ENCODE measurements at places on chromosomes 1 and 21.
A peak's percentile ranks its signal among the peaks of the same experiment; 100 is the strongest.

DNA sequence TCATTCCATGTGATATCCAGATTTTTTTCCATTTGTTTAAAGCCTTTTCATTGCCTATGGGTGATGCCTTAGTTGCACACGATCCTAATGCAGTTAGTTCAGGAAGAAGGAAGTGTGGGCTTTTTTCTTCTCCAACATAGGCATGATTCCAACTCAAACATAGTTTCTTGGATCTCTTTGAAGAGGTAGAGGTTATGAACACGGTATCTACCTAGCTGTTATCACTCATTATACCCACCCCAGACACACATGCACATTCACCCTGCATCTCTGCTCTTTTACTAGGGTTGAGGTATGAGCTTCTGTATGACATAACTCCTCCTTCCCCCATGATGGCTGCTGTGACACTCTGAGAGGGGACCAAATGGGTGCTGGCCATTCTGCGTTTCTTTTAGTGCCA lies 122.1 kb upstream of the ZNF648 start:
- no peak for DNase-seq

- DNase-seq, result no peak
Observed at GRCh38 chr1:60345621-60346020, 272.1 kb upstream of the C1orf87 start.

DNA sequence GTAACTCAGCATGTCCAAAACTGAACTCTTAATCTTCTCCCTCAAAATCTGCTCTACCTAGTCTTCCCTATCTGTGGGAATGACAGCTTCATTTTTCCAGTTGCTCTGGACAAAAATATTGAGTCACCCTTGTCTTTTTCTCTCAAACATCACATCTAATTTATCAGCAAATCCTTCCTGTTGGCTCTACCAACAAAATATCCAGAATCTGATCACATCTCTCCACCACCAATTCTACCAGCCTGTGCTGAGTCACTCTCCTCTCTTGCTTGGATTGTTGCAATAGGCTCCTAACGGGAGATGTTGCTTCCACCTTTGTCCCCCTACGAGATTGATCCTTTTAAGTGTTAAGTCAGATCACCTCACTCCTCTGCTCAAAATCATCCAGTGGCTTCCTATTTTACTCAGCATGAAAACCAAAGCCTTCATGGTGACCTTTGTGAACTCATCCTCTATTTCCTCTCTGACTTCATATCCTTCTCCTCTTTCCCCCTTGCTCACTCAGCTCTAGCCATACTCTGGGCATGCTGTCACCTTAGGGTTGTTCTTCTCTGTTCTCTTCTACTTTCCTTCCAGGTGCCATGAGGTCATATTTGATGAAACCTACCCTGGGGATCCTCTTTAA lies 21.5 kb upstream of the SMYD2 start:
- DNase-seq, result no peak

DNA sequence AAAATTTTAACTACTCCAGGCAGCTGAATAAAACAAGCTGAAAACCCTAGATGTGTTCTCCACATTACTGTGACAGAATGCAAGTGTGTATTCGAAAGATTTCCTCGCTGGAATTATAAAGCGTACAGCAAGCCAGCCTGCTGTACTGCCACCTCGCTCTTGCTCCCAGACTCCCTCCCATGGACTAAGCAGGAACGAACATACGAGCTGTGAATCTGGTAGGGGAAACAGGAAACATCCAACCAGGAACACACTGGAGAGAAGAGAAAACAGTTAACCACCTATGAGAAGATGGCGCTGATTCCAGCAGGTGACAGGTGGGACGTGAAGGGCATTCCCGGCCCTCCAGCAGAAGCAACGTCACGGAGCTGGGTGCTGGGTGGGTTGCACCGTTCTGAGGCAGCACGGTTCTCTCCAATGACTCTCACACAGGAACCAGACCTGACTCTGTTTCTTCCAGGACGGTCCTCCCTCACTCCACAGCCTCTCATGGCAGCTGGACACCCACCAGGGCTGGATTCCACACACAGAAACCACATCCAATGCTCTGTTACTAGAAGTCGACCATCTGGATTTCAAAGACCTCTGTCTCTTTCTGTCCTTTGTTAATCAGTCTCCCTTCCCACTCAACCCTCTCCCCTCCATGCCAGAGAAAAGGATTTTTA lies 219.2 kb downstream of the RERE start:
- DNase-seq, result no peak

DNA sequence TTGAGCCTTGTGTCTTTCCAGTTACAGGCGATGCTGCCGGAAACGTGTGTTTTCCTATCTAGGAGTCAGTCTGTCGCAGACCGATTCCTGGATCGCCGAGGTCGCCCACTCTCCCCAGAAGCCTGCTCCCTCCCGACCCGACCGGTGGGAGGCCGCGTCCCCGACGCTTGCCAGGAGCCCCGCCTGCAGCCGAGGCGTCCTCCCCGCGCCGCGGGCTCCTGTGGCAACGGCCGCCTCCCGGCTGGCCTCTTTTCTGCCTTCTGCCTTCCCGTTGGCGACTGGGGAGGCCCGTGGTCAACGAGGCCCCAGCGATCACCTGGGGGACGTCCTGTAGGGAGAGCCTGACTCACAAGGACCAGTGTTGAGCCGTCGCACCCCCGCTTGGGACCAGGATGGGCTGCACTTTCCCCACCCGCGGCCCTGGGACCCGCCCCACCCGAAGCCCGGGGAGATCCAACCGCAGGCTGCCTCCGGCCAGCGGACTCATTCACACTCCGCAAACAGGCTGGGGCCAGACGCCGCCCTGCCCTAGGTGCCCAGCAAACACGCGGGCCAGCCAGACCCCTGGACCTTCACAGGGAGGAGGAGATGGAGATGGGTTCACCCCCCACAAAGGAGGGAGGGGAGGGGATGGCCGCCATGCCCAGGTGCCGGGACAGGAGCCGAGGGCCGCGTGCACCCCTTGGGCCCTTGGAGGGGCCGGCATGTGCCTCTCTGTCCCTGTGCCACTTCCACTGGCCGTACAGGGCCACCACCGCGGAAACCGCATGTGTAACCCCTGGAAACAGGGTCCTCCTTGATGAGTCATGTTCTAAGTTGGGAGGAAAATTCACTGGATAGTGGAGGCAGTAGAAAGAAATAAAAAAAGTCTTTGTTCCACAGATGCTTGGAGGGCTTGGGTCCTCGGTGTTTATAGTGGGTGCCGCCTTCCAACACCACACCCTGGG lies 7.2 kb upstream of the COL6A1 start:
- DNase-seq, result no peak

GRCh38 chr21:39531840-39532239 lies 80.1 kb downstream of the SH3BGR start:
- DNase-seq, result no peak

DNA sequence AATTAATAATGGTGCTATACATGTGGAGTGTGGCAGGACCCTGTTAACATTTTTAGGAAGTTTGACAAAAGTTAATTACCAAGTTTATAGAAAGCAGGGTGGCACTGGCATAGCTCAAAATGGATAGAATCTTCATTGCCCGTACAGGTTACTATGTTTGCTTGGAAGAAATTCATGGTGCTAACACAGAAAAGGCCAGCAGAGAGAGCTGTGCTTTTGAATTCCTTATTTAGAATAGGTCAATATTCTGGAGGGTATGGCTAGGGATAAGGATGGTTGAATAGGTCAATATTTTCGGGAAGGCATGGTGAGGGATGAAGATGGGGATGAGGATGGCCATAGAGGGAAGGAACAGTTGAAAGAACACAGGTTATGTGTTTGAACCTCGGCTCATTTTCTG lies 345.1 kb downstream of the LMO4 start:
- no peak for DNase-seq

- DNase-seq, result no peak
Observed at GRCh38 chr1:116710420-116711262, 43.1 kb upstream of the IGSF3 start.

- DNase-seq, result peak; percentile 23
Observed at GRCh38 chr1:208557046-208557722, 313.0 kb upstream of the PLXNA2 start.

DNA sequence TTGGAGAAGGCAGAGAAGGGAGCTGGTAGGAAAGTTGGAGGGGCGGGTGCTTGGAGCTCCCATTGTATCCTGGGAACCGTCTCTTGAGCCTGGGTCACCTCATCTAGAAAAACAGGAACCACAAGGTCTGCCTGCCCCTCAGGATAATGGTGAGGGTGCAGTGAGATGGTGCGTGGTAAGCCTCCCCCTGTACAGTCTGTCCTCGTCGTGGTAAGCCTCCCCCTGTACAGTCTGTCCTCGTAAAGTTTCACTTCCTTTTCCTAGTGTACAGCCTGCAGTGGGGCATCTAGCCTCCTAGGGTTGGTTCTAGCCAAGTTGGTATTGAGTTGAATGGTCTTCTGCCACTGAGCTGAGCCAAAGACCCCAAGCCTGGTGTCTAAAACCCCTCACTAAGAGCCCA lies 66.5 kb upstream of the IGSF21 start:
- DNase-seq, result no peak

- DNase-seq, result no peak
Observed at GRCh38 chr1:30437059-30437576, 286.3 kb downstream of the MATN1 start.

- DNase-seq, result no peak
Observed at GRCh38 chr1:181872562-181872961, 188.9 kb downstream of the ZNF648 start.

DNA sequence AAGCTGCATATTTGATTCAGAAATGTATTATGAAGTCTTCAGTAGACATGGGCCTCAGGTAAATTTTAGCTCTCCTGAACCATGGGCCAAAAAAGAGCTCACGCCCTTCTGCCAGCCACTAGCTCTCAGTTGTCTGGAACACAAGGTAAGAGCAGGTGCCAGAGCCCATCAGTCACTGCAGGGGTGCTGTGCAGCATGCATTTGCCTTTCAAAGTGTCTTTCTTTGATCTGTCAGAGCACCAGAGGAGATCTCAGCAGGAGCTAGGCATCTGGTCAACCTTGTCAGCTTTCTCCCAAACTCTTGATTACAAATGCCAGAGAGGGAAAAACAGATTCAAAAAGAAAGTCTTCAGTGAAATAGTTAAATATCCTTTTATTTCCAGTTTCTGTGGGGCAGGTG lies 332.3 kb downstream of the COL11A1 start:
- no peak for DNase-seq

GRCh38 chr1:46302641-46303037 lies 777 bp downstream of the LRRC41 start:
- no peak for DNase-seq

GRCh38 chr1:39380036-39380435 lies 111.4 kb upstream of the BMP8A start:
- DNase-seq, result no peak

DNA sequence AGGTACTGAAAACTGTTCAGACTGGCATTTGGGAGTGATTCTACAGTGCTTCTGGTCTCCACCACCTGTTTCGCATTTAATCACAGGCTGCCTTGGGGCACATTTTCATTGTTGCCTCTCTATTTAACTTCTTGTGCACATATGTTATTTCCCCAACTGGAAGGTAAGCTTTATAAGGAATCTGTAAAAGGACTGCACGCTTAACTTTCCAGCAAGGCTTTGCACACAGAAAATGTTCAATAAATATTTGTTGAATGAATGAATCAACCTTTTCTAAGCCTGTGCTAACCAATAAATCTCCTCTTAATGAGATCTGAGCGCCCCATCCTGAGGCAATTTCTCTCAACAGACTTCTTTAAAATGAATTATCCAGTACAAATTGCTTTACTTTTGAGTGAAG lies 84.3 kb upstream of the ARHGAP29 start:
- peak; percentile 32 for DNase-seq

DNA sequence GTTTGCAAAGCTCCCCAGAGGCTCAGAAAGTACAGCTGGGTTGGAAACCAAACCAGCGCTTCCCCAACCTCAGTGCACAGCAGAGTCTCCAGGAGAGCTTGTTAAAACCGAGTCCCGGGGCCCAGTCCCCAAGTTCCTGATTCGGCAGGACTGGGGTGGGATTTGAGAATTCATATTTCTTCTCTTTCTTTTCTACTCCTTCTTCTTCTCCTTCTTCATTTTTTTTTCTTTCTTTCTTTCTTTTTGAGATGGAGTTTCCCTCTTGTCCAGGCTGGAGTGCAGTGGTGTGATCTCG lies 136.8 kb downstream of the PGBD5 start:
- DNase-seq, result no peak

DNA sequence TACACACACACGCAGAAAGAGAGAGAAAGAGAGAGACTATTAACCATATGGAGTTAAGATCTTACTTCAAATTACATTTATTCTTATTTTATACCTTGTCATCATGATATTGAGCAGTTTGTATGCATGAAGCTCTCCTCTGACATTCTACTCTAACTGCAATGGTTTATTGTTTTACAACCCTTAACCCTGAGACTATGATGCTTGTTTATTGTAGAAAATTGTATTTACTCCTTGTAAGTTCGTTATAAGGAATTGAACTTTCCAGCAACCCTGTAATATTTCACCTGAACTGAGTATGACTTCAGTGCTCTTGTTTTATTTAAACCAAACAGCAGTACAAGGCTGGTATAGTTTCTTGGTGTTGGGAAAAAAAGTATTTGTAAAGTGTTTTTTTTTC lies 18.6 kb upstream of the PTPRF start:
- no peak for DNase-seq

DNA sequence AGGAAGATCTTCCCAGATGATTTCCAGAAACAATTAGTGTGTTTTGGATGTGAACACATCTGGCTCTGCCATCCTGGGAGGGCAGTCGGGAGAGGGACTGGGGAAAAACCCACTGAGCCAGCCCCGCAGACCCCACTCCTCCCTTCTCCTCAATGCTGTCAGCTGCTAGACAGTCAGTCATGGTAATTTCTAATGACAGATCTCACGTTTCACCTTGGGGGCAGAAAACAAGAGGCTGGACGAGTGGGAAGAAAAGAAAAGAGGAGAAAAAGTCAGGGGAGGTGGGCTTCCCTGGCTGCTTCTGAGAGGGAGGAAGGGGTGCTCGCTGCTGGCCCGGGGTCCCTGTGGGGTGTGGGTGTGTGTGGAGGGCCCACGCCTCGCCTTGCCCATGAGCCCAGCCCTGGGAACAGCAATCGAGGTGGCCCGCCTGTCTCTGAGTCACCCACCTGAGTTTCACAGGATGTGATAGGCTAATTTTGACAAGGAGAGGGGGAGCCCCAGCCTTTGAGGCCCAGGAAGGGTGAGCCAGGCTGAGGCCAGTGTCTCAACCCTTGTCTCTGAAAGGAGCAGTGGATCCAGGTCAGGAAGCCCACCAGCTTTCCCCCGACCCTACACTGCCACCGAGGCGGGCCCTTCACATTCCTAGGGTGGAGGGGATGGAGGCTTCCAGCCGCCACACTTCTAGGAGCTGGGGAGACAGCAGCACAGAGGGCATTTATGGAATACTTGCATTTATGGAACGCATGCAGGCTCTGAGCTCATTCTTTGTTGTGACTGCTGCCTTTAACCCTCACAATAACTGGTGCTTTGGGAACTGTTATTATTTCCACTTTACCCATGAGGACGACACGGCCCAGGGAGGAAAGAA lies 49.1 kb upstream of the IFNLR1 start:
- no peak for DNase-seq

DNA sequence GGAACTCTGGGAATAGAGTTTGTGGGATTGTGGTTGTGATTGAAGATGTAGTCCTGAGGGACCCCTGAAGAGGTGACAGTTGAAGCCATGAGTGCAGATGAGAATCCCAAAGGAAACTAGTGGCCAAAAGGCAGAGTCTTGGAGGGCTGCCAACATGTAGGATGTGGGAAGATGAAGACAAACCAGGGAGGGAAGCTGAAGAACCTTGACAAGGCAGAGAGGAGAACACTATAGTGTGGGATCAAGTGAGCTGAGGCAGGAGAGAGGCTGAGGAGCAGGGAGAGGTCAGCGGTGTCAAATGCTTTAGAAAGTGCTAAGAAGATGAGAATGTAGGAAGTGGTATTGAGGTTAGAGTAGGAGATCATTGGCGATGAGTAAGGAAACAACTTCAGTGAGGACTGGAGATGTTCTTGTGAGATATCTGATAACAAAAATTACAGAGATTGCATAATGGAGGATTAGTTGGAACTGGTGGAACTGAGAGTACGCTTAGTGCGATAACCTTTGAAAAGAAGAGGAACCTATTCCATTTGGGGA lies 88.5 kb upstream of the VCAM1 start:
- DNase-seq, result peak; percentile 86

All from fibroblast of skin of left quadriceps (primary cell).